ENCODE measurements at places on chromosomes 16 and 17. TPM values are rescaled to one million over a fixed set of nuclear protein-coding genes. Genes with fewer than 3 reads are reported as not detected.

DNA sequence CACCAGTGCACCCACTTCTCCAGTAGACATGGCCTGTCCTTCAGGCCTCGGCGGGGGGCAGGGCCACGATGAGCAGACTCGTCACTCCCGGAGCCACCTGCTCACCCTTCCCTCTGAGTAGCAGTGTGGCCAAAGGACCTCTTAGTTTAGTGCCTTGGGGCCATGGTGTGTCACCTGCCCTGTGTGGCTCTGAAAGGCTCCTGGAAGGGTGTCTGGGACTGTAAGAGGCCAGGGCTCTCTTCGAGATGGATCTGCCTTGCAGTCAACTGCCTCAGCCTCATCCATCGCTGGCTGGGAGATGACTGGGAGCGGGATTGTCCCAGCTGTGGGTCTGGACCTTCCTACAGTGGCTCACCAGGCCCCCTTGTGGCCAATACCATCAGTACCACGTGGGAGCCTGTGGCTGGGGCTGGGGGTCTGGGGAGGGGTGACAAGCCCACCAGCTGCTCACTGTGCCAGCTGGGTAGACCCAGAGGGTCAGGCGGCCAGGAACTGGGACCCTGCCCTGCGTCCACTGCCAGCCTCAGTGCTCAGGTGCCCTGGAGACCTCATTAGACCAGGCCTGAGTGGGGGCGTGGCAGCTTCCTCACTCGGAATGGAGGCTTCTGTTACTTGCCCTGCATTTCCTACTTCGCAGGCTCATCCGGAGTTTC, 133.4 kb downstream of the OR1D5 start:
- DNase-seq: peak; percentile 86

GRCh38 chr16:61823326-61823725, 212.9 kb downstream of the CDH8 start:
- DNase-seq: no peak

DNA sequence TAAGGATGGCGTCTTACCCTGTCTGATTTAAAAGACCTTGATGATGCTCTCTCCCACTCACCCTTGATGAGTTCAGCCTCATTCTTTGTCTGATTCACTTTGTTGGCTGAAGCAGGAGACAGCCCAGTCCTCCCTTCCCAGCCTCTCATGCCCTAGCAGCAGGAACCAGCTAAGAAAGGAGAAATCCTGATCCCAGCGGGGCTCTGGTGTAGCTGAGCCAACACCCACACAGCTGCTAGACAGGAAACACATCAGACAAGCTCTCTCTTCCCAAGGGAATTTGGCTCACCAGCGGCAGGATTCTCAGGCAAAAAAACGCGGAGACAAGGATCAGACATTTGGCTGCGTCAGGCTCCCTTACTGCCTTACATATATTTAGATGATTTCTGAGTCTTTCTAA, 211.5 kb downstream of the CDH11 start:
- DNase-seq: peak; percentile 38

DNA sequence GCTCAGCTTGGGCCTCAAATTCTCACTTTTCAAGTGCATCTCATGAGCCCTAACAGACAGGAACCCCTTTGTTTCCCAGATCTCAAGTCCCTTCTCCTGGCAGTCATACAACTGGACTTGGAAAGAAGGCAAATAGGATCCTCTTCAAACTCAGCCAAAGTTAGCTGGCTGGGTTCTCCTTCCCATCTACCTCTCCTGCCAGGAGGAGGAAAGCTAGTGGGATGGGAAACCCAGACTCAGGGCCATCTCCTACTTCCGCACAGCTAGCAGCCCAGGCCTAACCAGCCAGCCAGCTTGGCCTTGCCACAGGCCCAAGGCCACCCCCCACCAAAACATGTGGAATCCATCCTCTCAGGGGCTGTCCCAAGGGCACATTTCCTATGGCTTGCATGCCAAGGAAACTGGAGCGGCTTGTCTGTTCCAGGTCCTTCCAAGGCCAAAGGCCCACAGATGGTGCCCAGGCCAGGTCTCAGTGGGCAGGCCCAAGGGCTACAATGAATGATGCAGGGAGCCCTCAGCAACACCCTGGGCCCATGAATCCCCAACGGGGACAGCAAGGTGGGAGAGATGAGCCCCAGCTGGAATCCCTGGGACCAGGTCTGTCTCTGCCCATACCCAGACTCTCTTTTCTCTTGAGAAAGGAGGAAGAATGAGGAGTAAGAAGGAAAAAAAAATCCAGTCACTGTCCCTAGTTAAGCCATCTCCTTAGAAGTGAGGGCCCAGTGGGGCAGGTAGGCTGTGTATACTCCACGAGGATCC, 1.7 kb downstream of the SMARCD2 start:
- DNase-seq: no peak

ITGAX gene
- total RNA-seq: not detected

- DNase-seq: no peak
Observed at GRCh38 chr17:2089021-2089422, 34.1 kb downstream of the HIC1 start.

ABCC11 gene
- not detected for total RNA-seq

CCL7 gene
- total RNA-seq: not detected

DNA sequence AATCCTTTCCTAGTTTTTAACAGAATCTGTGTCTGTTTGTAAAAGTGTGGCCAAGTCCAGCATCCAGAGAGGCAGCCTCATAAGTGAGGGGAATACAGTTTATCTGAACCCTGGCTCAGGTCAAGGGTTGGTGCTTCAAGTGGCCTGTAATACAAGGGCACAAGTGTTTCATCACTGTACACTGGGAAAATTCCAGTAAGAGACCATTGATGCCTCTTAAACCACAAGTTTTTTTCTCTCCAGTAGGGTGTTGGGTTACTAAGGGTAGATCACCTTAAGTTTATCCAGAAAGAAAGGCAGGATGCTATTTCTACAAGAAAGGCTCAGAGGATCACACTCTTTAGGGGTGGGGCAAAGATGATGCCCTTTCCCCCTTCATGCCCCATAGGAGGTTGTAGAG, 96.7 kb downstream of the CDYL2 start:
- DNase-seq: no peak

EVPLL gene
- not detected for total RNA-seq

DNA sequence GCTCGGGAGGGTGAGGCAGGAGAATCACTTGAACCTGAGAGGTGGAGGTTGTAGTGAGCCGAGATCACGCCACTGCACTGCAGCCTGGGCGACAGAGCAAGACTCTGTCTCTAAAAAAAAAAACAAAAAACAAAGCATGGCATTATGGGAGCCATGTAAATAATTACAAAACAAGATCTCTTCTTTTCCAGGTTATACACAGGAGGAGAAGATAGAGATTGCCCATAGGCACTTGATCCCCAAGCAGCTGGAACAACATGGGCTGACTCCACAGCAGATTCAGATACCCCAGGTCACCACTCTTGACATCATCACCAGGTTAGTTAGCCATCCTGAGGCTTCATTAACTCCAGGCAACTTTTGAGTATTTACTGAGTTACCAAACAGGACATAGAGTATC, 52.1 kb upstream of the ABCC11 start:
- DNase-seq: no peak

- no peak for DNase-seq
Observed at GRCh38 chr17:81735264-81736102, 23.4 kb downstream of the SLC25A10 start.

- no peak for DNase-seq
Observed at GRCh38 chr17:7292729-7293128, 1.7 kb downstream of the YBX2 start.

DNA sequence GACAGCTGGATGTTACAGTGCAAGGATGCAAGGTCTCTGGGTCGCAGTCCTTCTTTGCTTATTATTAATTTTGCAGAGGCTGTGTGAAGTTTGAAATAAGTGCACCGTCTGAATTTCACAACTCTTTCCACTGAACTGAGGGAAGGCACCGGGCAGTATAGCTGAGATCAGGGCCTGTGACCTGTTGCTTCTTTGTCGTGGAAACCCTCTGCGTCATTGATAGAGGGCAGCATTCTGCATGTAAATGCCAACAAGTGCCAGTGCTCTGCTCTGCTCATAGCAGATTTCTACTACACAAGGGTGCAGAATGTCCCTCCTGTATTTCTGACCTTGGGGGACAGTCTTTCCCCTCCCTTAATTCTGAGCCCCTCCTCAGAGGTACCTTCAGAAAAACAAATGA, 26.0 kb downstream of the CD300LF start:
- DNase-seq: no peak

- DNase-seq: no peak
Observed at GRCh38 chr17:9948928-9949327, 43.9 kb upstream of the RCVRN start.

DNA sequence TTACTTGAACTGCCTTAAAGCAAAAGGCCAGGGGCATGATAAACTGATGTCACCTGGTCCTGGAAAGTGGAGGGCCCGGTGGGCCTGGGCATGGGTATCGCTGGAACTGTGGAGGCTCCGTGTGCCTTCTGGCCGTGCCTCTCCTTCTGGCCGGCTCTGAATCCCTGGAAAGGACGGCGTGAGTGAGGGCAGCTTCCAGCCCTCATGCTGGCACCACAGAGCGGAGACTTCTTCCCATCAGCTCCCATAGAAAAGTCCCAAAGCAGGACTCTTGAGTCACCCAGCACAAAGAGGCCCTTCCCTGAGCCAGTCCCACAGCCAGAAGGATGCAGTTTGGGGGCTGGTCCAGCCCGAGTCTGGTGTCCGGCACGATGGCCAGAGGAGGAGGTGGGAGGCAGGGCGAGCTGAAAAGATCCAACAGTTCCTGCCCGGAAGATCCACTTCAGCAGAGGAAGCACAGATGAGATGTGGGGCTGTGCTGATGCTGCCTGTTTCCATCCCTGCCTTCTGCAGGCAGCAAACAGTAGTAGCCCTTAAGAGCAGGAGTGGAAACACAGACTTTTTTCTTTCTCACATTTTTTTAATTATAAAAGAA, 7.8 kb downstream of the GAA start:
- DNase-seq: no peak

CHST5 gene
- total RNA-seq: 0.64 TPM

DNA sequence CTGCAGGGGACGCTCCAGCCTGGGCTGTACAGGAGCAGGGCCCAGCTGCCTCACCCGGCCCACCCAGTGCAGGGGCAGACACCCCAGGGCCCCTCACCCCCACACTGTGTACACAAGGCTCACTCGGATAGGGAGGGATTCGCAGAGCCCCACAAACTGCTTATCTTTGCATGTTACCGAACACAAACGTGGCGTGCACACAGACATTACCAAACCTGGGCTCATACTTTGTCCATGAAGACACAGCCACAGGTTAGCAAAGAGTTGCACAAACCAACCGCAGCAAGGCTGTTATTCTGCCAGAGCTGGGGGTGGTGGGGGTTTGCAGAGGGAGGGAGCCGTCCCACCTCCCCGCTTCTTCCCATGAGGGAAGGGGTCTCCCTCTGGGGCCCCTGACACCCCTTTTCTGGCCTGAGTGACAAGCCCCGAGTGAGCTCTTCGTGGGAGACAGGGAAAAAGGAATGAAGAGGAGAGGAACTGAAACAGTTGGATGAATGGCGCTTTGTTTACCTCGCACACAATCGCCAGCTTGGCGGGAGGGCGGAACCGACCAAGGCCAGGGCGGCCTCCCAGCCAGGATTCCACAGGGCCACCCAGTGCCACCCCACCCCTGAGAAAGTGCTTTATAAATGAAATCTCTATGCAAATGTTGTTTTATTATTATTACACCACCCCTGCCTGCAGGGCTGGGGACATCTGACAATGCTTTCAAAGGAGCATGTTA, 434 bp upstream of the CPSF4L start:
- no peak for DNase-seq

GRCh38 chr16:21989133-21989532, 11.8 kb downstream of the PDZD9 start:
- DNase-seq: no peak

DNA sequence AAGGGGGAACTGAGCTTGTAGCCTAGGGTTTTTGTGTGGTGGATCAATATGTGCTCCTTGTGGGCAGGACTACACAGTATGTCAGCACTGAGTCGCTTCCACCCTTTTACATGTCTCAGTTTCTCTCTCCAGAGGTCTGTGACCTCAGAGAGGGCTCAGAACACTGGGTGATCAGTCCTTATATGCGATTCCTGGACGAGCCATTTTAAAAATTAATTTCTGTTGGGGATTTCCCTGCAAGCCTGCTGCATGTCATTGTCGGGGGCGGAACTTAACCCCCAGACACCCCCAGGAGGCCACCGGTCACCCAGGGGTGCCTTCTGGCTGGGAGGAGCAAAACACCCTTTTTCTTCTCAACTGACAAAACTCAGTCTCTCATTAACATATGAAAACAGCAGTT, 14.1 kb downstream of the DHRS7B start:
- no peak for DNase-seq

- no peak for DNase-seq
Observed at GRCh38 chr17:12851901-12852435, 62.7 kb downstream of the ARHGAP44 start.
